ENCODE measurements at places on chromosomes 7 and 10.

- DNase-seq: no peak
Observed at GRCh38 chr10:118957966-118958365, 71.5 kb upstream of the NANOS1 start.

DNA sequence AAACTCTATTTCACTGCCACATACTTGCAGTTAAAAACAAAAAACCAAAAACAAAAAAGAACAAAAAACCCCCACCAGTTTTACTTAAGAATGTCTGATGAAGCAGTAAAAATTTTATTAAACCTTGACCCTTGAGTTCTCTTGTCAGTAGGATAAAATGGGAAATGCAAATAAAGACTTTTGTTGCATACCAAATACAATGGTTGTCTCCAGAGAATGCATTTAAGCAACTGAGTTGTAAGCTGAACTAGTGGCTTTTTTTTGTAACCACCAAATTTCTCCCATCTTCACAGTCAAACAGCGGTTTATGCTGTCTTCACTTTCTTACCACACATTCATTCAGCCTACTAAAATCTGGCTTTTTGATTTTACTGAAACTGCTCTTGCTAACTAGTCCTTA lies 3.1 kb downstream of the SYPL1 start:
- no peak for DNase-seq

DNA sequence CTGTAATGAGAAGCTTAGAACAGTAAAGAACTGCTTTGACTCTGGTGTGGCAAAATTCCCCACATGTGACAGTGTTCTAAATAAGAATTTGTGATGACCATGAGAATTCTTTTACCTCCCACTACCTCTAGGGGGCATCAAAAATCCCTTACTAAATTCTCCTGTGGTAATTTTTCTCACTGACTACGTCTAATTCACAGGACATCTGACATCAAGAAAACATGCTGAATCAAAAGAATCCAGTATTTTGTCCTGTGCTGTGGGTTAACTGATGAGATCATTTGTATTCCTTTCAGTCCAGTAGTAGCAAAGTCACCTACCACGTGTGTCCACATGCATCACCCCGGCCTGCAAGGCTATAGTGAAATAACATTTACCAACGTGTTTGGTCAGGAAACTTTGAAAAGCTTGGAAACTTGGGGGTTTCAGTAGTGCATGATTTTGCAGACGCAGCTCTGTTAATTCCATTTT lies 103.8 kb downstream of the ATE1 start:
- DNase-seq: peak; percentile 19

GRCh38 chr7:98569691-98570337 lies 47.3 kb upstream of the NPTX2 start:
- peak; percentile 78 for DNase-seq

DNA sequence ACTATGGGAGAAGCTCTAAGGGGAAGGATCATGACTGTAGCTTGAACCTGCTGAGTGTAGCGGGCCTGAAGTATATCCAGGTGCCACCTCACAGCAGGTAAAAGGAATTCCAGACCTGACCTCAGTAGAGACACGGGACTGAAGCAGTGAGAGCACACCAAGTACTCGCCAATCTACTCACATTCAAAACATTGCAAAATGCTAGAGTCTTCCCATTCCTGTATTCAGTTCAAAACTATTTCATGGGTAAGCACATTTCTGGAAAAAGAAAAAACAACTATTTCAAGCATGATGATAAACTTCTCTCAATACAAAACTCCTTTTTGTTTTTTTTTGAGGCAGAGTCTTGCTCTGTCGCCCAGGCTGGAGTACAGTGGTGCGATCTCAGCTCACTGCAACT lies 121.9 kb upstream of the AUTS2 start:
- no peak for DNase-seq

DNA sequence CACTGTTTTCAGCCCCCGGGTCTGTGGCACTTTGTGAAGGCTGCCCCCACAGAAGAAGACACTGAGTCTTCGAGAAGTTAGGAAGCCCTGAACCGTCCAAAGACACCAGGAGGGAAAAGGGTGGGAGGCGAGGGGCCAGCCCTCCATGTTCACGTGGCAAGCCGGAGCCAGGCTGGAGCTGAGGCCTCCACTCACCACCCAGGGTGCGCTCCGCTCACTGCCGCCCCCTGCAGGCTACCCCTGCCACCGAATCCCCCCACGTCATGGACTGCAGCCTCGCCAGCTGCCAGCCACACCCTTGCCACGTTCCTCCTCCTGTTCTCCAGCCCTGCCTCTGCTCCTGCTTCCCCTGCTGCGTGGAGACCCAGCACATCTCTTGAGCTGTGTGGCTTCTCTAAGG lies 59.0 kb upstream of the EN2 start:
- DNase-seq: no peak

DNA sequence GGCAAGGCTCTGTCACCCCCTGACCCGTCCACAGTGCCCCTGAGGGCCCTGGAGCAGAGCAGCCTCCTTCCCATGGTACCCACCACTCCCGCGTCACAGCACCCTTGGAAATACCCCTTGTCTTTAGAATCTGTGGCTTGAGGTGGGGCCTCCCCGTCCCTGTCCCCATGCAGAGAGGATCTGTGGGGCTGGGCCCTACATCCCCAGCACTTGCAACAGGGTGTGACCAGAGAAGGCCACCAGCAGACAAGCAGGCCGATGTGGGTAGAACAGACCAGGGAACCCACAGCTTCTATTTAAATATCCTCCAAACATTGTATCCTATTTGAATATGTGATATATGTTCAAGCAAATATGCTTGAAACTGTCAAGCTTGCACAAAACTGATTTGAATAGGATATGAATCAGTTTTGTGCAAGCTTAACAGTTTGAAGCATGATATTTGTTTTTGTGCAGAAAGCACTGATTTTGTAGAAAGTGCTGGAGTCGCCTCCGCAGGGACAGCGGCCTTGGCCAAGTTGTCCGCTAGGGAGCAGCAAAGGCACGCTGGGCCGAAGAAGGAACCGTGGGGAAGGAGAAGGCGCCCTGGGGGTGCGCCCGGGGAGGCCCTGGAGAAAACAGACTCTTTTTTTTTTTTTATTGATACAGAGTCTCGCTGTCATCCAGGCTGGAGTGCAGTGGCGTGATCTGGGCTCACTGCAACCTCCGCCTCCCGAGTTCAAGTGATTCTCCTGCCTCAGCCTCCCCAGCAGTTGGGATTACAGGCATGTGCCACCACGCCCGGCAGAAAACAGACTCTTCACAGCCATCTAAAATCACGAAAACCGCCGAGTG lies 2.2 kb downstream of the CFAP46 start:
- no peak for DNase-seq

- DNase-seq: no peak
Observed at GRCh38 chr7:32670110-32671025, 175.1 kb downstream of the AVL9 start.

GRCh38 chr10:11586170-11586569 lies 25.3 kb downstream of the USP6NL start:
- no peak for DNase-seq
